Stimulated activated CD8-positive, alpha-beta memory T cell treated with anti-CD3 and anti-CD28 coated beads, Interleukin-15, amount 100 ng/mL, for 24 hours (primary cell): ENCODE measurements at places on chromosomes 2 and 18.

DNA sequence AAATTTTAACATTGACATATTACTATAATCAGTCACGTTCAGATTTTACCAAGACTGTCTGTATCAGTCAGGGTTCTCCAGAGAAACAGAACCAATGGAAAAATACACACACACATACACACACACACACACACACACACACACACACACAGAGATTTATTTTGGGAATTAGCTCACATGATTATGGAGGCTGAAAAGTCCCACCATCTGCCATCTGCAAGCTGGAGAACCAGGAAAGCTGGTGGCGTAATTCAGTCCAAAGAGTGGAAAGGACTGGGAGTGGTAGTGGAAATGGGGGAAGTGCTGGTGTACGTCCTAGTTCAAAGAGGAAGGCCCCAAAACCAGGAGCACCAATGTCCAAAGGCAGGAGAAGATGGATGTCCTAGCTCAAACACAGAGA is 166.4 kb downstream of the AKAIN1 start:
- no peak for DNase-seq

GRCh38 chr2:25228848-25229278 is 60.5 kb upstream of the POMC start:
- no peak for DNase-seq

- DNase-seq = no peak
Observed at GRCh38 chr2:30277582-30277981, 46.2 kb downstream of the LBH start.

DNA sequence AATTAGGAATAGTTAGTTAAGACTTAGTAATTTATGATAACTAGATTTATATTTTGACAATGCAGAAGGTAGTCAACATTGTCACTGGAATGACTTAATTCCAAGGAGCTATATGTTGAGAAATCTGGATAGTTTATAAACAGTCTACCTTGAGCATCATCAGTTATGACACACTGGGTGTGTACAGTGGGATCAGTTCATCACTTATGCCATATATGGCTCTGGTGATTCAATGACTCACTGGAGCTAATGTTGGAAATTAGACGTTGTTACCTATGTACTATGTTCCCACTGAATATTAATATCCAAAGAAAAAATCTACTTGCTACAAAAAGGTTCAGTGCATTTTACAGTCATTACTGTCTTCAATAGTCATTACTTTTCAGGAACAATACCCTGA is 34.0 kb upstream of the ITPRID2 start:
- no peak for DNase-seq

GRCh38 chr18:64380117-64380516 is 231.2 kb upstream of the LINC00305 start:
- no peak for DNase-seq

DNA sequence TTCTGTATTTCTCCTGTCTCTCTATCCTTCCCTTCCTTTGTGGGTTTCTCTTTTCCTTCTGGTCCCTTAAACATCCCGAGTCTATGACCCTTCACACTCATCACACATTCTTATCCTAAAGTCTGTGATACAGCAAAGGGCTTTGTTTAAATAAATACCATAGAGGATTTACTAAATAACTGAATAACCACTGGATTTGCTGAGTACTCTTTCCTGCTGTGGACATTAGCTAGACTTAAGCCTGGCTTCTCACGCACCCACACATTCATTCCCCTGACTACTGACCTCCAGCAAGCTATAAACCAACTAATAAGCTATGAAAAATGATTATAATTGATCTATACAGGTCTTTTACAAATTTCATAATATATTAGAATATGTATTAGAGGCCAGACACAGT is 76.6 kb downstream of the COL4A3 start:
- DNase-seq = no peak

DNA sequence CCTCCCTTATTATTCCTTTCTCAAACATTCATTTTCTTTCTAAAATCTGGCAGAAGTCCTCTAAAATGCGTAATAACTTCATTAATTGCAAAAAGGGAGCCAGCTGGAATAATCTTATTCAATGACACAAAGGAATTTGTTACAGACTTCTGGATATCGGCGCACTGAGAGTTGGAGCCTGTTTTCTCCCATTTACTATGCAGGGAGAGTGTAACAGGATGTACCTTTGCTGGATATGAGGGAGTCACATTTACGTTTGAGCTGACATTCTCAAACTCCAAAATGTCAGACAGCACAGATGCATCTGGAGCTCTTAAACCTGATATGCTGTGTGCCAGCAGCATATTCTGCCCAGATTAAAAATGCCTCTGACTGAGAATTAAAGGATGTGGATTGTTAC is 275.3 kb downstream of the TMX3 start:
- DNase-seq = no peak

- DNase-seq = no peak
Observed at GRCh38 chr18:6328621-6329010, 86.1 kb downstream of the L3MBTL4 start.

- DNase-seq = no peak
Observed at GRCh38 chr18:24002479-24002878, 12.1 kb upstream of the TTC39C start.

DNA sequence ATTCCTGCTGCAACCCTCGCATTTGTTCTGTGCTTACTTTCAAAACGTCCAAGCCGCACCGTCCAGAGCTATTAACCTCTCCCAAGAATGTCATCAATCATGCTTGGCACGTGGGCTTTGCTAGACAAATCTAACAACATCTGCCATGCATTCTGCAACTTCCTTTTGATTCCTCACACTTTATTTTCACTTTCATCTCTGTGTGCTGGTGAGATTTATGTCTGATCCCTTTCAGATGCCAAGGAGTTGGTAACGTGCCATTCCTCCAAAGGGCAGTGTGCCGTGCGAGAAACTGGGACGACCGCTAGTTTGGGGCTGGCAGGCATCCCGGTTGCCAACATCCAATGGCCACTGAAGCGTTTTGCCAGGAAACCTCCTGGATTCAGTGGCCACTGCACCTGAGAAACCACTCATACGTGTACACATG is 230.0 kb upstream of the PARD3B start:
- no peak for DNase-seq

DNA sequence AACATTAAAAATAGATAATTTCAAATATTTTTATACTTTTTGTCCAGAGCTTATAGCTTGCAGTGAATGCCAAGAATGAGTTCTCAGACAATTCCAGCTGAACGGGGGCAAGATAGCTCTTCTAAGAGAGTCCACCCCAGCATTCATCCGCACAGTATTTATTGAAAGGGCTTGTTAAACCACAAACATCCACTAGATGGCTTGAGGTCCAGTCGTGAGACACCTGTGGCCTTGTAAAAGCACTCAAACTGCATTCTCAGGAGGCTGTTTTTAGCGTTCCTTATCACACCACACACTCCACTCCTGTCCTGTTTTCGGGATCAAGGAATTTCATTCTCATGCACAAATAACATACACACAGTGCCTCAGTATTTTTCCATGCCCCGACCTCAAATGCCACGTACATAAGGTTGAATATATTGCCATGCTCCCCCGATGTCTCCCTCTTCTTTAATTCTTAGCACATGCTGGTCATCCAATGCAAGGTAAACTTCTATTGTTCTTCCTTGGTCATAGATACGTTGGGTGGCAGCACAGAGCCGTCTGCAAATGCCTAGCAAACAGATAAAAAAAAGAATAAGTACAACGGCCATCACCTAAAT is 47.4 kb downstream of the DNAJC10 start:
- no peak for DNase-seq

- DNase-seq = no peak
Observed at GRCh38 chr2:112916625-112917247, 5.8 kb downstream of the IL37 start.

GRCh38 chr2:173028671-173029070 is 47.0 kb upstream of the MAP3K20 start:
- no peak for DNase-seq
